Right lung (tissue), 10 donors: ENCODE measurements at places on chromosomes 5 and 9. TPM values are rescaled to one million over a fixed set of nuclear protein-coding genes. Genes with fewer than 3 reads are reported as not detected.
A peak's percentile ranks its signal among the peaks of the same experiment; 100 is the strongest.

Gene PDLIM4
- 9.8 TPM for polyA plus RNA-seq

DNA sequence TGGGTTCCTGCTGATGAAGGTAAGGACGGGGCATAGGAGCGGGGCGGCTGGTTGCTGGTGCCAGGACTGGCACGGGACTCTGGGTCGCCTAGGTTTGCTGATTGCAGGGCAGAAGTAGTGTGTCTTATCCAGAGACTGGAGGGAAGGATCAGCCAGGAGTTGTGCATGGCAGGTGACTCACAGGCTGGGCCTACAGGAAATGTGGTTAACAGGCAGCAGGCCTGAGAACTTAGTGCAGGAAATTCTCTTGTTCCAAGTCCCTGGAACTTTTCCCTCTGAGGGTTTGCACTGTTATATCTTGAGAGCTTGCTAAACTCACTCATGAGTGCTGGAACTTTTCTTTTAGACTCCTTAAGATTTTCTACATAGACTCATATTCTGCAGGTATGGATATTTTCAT lies 95.1 kb downstream of the ANXA2R start:
- DNase-seq = no peak

DNA sequence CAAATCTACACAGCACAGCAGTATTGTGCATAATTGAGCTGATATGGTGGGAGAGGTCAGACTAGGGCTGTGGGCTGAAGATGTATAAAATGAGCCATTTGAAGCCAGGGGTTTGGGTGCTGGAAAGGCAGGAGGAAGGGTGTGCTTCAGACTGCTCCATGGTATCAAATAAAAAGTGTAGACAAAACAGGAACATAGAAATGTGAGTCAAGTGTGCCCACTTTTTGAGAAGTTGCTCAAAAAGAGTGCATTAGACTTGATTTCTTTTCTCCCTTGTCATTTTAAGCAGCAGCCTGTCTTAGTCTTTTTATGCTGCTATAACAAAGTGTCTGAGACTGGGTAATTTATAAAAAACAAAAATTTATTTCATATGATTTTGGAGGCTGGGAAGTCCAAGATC lies 55.8 kb upstream of the ZFAND5 start:
- no peak for DNase-seq

GRCh38 chr5:126115059-126115629 lies 308.1 kb upstream of the GRAMD2B start:
- no peak for DNase-seq

DNA sequence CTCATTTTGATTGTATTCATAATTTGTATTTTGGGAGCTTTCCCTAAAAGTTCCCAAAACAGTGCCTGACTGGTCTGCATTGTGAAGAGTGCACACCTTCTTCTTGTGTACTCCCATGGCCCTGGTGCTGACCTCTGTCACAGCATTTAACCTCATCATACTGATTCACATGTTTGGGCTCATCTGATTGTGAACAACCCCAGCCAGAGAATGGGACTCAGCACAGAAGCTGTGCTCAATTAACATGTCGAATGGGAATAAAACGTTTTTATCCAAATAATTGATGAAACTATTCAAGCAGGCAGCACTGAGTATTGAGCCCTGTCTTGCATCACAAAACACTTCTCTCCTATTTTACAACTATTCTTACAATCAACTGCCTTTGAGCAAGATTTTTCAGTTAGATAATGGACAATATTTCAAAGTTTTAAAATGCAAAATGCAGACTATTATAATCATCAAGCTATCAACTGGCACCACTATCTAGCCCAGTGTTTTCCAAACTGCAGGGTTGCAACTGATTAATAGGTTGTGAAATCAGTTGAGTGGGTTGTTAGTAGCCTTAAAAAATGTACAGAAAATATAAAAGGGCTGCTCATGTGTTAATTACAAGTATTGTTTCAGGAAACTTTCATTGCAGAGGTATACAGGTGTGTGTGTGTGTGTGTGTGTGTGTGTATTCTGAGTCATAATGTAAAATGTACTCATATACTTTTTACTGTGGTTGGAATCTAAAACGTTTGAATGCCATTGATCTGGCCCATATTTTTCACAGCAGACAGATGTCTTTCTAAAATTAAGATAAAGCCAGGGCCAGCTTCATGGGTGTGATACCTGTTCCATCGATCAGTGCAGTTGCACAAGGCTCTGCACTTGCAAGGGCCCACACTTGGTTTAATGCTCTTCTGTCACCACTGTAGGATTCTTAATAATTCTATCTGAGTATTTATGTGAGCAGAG lies 190.5 kb downstream of the PIK3R1 start:
- DNase-seq = no peak

Gene PITX1
- polyA plus RNA-seq = 0.30 TPM

DNA sequence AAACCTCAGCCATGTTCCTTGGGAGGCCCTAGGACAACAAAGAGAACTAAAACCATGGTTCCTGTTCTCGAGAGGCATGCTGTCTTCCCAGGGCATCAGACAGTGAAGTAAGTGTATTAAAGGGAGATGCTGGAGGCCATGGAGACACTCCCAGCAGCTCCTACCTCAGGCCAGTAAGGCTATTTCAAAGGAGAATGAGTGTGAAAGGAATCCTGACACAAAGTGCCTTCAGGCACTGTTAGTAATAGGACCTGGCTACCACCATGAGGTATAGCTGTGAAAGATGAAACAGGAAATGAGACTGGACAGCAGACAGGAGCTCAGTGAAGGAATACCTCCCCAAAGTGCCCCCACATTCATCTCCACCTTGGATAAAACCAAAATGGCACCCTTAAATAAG lies 71.0 kb downstream of the FANCC start:
- no peak for DNase-seq

GRCh38 chr5:111942661-111943401 lies 185.8 kb upstream of the NREP start:
- DNase-seq = no peak

DNA sequence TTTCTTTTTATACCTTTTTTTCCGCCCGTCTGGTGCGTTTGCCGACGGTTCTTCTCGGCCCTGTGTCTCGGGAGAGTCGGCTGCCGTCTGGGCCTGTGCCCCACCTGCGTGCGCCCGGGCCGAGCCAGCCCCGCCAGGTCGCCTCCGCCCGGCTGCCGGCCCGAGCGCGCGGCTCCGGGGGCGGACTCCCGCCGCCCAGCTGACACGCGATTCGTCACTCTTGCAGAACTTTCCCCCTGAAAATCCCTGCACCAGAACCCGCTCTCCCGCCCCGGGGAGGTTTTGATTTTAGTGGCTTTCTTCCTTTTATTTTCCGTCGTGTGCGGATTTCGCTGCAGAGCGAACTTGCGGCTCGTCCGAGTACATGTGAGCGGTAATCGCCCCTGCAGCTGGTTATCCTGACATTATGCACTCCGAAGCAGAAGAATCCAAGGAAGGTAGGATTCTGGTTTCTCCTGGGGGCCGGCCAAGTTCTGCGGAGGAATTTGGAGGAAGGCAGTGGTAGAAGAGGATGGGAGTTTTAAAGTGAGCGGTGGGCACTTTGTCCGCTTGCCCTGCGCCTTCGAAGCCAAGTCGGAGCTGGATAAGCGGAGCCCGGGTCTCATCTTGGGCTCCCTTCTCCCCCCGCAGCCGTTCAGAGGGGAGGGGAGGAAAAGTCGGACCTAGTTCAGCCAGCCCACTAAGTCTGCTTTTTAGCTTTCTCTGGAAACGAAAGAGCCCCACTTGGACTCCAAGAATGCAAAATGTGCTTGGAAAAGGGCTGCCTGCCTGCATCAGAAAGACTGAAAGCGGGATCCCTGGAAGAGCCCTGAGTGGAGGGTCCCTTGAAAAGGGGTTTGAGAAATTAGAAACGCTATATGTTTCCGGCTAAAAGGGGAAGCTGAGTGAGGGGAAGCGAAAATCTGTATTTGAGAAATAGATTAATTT lies at the start of gene TNFAIP8:
Gene TNFAIP8, plus strand, starts transcription at position 335 of the 927 bp plus-strand sequence. Its CDS starts 72 bp downstream, at position 407.
- peak; percentile 61 for DNase-seq

- DNase-seq = peak; percentile 80
Observed at GRCh38 chr5:75611311-75612225, at the start of gene ANKDD1B. TSS of gene ANKDD1B (plus strand) at chr5:75611453. CDS start at chr5:75611635, 182 bp downstream.

Gene IFNA10
- polyA plus RNA-seq = not detected

DNA sequence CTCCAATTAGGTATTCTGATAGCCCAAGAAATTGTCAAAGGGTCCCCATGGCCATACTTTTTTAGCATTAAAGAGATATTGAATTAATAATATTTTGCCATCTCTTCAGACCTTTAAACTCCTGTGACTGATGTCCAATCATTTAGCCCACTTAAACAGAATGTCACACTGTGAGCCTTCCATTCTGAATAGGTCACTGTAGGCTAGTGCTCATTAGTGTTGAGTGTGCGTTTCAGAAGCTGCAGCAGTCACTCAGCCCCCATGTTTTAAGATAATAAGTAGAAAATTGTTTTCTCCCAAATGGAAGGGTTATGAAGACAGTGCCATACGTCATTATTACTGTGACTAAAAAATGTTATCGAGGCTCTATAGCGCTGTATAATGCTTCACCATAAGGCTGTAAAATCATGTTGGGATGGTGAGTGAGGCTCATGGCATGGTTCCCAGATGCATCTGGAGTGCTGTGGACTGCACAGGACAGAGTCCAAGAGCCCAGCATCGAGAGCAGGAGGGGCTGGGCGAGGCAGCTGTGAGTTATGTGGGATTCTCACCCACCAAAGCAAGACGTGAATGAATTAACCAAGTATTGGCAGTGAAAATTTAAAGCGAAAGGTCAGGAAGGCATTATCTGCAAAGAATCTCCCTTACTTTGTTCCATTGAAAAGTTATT lies 2112.9 kb upstream of the WWC1 start:
- DNase-seq = no peak

Gene BOD1
- polyA plus RNA-seq = 146 TPM

DNA sequence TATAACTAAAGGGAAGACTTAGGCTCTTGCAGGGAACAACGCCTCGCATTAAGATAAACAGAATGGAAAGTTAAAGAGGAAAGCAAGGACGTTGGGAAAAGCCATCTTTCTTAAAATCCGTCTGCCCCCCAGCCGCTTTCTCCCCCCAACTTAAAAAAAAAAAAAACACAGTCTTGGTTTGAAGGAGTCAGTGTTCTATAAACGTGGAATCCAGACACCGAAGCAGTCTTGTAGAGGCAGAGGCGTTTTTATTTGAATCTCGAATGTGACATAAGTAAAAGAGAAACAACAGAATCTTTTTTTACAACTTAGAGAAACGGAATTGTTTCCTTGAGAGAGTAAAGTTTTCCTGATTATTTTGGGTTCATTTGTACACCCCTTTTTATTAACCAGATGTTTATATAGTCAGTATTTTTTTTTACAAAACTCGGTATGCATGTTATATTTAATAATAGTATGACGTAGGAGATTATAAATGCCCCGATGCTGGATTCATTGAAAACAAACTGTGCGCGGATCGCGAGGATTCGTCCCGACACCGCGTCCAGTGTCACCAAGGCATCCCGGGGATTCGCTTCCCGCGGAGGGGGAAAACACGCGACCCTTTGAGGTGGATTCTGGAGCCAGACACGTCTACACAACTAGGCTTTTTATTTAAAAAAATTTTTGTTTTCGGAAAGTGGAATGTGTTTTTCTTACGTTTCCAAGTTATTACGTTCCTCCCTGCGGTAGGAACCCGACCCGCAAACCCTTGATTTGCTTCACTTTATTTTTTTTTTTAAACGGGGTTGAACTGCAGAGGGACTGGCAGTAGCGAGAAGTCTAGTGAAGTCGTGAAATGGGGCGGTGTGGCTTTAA lies 6.7 kb downstream of the PTCH1 start:
- no peak for DNase-seq

Gene JADE2
- 18.0 TPM for polyA plus RNA-seq

Gene C5orf46
- polyA plus RNA-seq = 1.1 TPM

Gene CD180
- polyA plus RNA-seq = 1.9 TPM

Gene ARHGEF39
- 19.7 TPM for polyA plus RNA-seq

Gene FOXD4L5
- polyA plus RNA-seq = 0.27 TPM

- no peak for DNase-seq
Observed at GRCh38 chr9:21741151-21741550, 61.3 kb upstream of the MTAP start.

DNA sequence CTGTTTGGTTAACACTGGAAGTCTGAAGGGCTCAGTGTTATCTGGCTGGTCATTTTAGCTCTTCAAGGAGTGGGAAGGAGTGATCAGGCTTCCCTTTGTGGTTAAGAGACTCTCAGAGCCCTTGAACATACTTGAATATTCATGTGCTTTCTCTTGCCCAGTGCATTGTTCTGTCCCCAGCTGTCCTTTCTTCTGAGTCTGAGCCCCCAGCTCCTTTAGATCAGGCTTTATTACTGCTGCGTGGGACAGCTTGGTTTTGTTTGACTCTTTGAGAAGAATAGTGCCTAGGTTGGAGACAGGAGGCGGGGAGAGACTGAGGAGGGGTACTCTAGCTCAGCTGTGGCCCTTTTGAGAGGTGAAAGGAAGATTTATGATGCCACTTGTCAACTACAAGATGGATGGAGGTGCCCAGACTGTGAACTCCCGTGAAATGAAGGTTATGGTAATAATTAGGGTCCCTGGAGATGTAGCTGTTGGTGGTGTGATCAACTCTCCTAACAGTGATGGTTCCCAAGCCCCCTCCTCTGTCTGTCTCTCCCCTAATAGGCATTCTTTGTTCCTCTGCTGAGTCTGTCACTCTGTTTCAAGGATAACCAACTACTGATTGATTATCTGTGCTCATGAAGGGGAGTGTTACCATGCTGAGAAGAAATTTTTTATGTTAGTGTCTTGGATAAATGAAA lies 83.1 kb upstream of the GLRA1 start:
- no peak for DNase-seq

DNA sequence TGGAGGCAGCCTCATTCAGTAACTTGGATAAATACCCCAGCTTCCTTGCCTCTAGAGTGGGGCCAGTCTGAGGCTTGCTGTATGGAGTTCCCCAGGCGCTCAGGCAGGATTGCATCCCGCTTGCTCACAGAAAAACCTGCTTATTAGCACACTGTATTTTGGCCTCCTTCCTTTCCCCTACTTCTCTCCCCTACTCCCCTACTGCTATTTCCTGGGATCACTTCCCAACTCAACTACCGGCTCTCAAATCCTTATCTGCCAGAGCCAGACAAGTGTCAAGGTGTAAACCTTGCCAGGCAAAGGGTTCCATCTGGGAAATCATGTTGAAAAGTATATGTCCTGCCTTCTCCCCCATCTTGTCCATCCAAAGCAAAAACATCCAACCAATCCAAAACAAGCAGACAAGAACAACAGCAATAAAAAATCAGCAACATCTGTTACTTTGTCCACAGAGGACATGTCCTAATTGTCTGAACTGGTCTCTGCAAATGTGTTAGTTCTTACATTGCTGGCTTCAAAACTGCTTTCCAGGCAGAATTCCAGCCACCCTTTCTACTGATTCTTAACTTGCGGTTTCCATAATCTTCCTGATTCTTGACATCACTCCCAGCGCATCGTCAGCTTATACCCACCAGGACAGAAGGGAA lies 164.1 kb upstream of the SEMA6A start:
- DNase-seq = no peak

GRCh38 chr9:127612939-127613582 lies 984 bp downstream of the STXBP1 start:
- DNase-seq = peak; percentile 57

DNA sequence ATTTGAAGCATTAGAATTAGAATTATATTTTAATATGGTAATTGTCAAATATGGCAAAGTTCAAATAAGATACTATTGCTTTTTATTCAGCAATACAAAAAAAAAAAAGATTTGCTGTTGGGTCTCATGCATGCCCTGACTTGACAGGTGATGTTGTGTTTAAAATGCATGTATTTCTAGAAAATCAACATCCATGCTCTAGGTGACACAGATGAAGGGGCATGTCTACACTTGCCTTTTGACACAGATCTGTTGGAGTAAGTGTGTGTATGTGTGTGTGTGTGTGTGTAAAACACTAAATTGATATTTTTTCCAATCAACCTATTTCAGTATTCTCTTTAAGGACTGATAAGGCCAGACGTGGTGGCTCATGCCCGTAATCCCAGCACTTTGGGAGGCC lies 38.1 kb upstream of the SMARCA2 start:
- no peak for DNase-seq

Gene FAM163B
- 2.2 TPM for polyA plus RNA-seq

- no peak for DNase-seq
Observed at GRCh38 chr5:170223906-170224305, 8.9 kb upstream of the C5orf58 start.
